Suppressor macrophage treated with lipopolysaccharide for 1 hour (primary cell): ENCODE measurements at places on chromosomes 7 and 10.

- no peak for DNase-seq
Observed at GRCh38 chr10:70555371-70555770, 47.2 kb downstream of the PRF1 start.

- no peak for DNase-seq
Observed at GRCh38 chr7:122597277-122597676, 101.6 kb downstream of the RNF133 start.

- DNase-seq, result peak; percentile 20
Observed at GRCh38 chr7:99525713-99526440, 21.4 kb downstream of the ZKSCAN5 start.

DNA sequence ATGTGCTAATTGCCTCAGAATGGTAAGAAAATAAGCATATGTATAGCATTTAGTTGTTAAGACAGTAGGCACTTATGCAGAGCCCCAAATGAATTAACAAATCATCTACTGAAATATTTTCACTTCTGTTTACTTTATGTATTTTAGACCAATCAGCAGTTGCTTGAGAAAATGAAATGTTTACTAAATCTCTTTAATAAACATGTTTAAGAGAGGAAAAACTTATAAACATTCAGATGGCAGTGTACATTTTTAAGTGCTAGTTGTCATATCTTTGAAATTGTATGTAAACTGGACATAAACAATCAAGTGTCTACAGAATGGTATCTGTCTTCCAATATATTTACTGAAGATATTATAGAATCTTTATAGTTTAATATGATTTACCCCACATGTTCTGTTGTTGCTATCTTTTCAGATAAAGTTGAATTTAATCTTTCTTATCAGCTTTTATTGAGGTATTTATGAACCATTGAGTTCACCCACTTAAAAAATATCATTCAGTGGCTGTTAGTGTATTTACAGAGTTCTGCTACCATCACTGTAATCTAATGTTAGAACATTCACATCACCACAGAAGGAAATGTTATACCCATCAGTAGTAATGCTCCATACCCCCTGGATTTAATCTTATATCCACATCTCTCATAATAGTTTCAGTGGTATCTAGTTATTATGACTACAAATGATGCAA is 264.3 kb downstream of the ADK start:
- DNase-seq, result no peak

GRCh38 chr10:131404886-131405285 is 93.4 kb upstream of the TCERG1L start:
- DNase-seq, result no peak
